ENCODE measurements at places on chromosomes 16 and 17.
A peak's percentile ranks its signal among the peaks of the same experiment; 100 is the strongest.

DNA sequence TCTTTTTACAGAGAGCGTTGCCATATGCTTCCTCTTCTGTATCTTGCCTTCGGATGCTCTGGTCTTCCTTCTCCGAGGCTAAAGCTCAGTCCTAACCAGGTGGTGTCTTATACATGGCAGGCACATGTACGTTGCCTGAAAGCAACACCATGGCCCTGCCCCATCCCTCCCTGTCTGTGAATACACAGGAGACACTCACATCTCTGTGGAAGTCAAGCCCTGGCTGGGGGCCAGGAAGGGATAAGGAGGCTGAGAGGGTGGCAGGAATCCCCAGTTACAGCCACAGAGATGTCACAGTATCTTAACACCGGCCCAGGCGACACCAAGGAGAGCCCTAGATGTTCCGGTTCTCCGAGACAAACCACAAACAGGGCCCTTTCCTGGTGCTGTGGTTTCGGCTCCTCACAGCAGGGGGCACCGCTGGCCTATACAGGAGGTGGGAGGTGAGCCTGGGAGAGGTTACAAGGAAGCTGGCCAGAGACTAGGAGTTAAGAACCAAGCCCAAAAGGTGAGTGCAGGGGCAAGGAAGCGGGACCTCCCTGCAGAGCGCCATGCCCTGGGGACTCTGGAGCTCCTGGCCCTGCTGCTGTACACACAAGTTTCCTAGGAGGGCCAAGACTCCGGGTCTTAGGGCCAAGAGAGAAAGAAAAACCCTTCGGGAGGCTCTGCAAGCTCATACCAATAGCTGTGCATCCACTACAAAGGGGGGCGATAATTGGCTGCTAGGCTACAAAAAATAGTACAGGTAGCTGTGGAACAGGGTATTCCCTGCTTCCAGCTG, 41.7 kb downstream of the SRL start:
- DNase-seq = no peak

DNA sequence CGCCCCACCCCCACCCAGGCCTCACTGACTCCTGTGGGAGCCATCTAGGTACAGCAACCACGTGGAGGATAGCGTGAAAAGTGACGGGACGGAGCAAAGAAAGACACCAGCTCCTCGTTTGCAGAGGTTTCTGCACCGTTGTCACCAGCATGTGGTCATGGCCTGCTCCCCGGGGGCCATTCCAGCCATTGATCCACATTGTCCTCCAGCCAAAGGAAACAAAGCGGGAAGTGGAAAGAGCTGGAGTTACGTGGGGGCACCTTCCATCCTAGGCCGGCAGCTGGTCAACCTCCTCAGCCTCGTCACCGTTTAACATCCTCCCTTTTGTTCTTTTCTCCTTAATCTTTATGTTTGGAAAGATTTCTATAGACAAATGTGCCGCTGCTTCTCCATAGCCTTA, 153.7 kb downstream of the RPTOR start:
- DNase-seq = no peak

GRCh38 chr17:51189628-51190027, 23.4 kb downstream of the NME2 start:
- no peak for DNase-seq

GRCh38 chr17:18368946-18369345, 5.6 kb upstream of the SHMT1 start:
- peak; percentile 73 for DNase-seq

- no peak for DNase-seq
Observed at GRCh38 chr16:76309639-76310335, 32.6 kb downstream of the CNTNAP4 start.

DNA sequence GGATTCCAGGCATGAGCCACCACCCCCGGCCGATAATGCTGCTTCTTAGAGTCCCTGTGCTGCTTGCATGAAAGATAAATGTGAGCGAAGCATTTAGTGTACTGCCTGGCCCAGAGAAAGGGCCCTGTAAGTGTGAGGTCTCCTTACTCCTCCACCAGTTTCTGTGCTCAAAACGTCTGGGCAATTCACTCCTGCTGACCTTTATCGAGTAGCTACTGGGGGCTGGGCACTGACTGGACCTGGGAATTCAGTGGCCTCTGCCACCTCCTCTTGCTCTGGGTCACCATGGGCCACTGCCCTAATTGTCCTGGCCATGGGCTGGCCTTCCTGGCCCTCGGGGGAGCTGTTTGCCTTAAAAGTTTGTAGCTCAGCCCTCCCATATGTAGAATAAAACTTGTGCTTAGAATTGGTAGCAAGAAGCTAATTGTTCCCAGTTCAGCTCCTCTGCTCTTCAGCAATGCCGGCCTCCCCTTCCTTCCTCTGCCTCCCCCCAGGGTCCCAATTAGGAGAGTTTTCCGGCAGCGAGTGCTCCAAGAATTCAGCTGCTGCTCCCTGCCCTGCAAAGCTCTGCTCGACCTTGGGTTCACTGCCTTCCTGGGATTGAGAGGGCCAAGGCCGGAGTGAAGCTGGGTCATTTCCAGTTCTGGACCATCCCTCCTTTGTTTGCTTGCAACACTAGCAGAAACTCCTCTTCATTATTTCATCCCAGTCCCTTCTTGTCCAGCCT, 98.9 kb upstream of the CDC42EP4 start:
- DNase-seq = no peak

- no peak for DNase-seq
Observed at GRCh38 chr16:49661465-49662187, 194.3 kb downstream of the ZNF423 start.

GRCh38 chr16:1012722-1013592, 31.4 kb downstream of the SOX8 start:
- no peak for DNase-seq

DNA sequence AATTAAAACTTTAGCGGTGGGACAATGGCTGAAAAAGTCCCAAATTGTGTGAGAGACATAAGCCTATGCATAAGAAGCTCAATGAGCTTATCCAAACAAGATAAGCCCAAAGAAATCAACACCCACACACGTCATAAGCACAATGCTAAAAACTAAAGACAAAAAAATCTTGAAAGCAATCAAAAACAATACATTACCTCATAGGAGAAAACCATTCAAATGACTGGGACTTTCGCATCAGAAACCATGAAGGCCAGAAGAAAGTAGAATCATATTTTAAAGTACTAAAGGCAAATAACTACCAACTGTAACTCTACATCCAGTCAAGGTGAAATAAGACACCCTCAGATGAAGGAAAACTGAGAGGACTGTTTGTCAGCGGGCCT, 50.2 kb downstream of the ZCCHC14 start:
- DNase-seq = no peak

DNA sequence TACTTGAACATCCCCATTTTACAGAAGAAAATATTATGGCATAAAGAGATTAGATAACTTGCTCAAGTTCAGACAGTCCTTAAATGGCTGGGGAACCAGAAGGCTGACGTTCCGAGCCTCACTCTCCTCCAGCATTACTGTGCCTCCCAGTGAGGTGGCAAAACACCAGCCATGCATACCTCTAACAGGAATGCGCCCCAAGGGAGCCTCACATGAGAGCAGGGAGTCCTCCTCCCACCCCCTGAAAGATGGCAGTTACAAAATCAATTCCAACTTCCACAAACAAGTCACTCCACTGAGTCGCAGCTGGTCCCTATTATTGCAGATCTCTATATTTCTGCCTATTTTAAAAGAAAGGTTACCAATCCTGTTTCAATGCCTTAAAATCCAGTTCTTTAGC, 55.5 kb downstream of the ANKFY1 start:
- DNase-seq = no peak

GRCh38 chr16:16014329-16015224, 65.2 kb downstream of the ABCC1 start:
- DNase-seq = no peak

DNA sequence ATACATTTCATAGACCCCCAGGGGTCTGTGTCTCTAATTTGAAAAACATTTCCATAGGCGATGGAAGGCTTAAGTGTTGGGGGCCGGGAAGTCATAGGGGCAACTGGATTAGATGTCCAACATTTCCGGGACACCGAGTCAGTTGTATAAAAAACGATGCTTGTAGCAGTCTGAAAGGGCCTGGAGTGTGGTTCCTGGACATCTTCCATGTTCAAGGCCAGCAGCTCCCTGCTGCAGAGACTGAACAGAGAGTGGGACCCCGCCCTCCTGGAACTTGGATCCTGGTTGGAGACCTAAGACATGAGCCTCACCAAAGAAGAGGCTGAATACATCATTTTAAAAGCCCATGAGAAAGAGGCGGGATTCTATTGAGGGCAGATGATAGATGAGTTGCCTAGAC, 82.0 kb upstream of the ZNF423 start:
- no peak for DNase-seq

DNA sequence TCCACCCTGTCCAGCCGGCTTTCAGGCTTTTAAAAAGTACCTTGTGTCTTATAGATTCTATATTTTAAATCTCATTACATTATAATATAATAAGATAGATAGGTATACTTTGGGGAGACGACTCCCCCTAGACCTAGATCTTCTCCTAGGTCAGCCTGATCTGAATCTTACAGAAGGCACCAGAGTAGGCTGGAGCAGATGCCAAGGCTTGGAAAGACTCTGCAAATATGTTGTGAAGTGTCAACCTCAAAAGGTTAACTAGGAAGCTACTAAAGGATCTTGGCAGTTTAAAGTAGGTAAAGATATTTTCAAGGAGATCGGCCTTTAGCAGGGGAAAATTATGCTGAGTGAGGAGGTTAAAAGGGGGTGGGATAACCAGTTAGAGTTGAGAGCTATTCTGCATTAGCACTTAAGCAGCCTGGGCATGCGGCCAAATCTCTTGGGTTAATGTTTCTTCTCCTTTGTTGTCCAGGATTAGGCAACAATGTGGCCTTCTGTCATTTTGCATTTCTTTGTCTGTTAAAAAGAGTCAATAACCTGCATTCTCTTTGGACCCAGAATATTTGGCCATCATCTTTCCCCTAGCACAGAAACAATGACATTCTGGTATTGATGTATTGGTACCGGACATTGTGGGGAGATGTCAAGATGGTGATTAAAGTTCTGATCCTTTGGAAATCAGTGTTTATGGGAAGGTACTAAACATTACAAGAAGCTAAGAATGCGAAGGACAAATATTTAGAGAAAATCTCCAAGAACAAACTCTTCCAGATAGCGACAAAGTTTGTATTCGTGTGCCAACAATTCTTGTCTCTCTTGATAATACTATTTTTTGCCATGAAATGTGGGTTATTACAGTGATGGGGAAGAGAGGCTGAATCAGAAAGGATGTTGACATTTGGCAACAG, 51.2 kb upstream of the DHX40 start:
- DNase-seq = peak; percentile 79

DNA sequence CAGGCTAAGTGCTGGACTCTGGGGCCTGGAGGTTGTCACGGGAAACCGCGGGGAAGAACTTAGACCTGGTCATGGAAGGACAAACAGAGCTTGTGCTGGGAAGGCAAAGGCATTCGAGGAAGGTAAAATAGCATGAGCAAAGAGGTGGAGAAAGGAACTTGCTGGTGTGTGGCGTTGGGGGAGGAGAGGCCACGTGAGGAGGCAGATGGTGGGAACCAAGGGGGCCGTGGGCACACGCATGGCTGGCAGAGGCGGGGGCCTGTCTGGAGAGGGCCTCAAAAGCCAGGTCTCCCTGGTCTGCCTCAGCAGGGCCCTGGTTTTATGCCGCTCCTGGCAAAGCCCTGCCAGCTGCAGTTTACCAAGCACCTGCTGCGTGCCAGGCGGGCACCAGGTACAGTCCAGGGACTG, 15.3 kb downstream of the CORO7 start:
- no peak for DNase-seq

- no peak for DNase-seq
Observed at GRCh38 chr17:3039736-3040135, 23.7 kb downstream of the OR1D5 start.

DNA sequence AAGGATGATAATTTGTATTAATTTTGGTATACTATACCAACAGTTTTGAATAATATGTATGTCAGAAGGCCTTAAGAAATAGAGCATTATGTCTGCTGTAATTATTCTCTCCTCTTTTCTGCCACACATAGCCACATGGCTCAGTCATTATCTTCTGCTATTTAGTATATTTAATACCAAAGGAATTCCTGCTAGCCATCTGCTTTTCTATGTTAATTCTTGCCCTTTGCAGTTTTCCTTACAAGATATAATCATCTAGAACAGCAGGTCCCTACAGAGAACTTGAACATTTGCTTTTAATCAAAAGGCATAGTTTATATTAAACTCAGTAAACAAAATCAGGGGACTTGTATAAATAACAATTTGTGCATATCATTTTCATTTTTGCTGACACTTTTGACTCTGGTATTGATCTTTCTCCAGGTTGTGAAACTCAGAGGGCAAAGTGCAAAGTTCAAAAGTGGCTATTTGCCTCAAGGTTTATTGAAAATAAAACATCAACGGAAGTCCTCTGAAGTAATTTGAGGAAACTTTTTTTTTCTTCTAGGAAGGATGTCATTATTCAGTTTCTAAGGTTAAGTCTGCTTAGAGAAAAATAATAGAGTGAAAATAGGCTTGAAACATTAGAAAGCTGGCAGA, 702.0 kb downstream of the KCNJ2 start:
- no peak for DNase-seq

GRCh38 chr16:53678756-53679343, 24.8 kb downstream of the RPGRIP1L start:
- DNase-seq = no peak

DNA sequence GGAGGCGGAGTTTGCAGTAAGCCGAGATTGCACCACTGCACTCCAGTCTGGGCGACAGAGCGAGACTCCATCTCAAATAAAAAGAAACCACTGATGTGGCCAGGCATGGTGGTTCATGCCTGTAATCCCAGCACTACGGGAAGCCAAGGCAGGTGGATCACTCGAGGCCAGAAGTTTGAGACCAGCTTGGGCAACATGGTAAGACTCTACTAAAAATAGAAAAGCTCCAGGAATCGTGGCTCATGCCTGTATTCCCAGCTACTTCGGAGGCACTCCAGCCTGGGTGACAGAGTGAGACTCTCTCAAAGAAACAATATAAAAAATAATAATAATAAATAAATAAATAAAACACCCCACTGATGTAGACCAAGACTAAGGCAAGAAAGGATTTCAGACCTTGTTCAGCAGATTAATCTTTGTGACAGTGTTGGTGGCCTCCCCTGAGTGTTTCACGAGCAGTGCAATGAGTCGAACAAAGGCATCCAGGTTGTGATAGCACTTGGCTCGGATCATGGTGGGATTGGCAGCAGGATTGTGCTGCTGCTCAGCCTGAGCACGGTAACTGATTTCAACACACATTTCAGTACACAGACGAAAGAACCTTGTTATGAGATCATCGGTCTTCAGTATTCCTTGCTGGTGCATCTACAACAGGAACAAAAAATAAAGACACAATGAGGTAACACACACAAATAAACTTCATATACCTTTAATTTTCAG, 18.6 kb downstream of the SETD6 start:
- DNase-seq = no peak

DNA sequence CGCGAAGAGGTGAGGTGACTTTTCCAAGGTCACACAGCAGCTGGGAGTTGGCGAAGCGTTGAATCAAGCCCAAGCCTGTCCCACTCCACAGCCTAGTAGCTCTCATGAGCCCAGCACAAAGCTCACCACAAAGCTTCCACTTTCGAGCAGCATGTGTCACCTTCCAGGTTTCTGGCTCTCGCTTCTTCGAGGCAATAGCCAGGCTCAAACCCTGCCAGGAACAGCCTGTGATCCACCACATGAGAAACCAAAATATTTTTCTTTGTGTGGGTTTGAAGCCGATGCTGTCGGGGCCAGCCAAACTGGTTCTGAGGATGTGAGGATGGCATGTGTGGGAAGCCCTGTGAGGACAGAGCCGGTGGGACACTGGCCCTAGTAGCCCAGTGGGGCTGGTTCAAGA, 68.1 kb downstream of the COG7 start:
- DNase-seq = no peak

GRCh38 chr16:66849021-66849420, 4.8 kb downstream of the CA7 start:
- peak; percentile 29 for DNase-seq

GRCh38 chr16:78925083-78925767, 675.3 kb downstream of the MAF start:
- DNase-seq = no peak
